ENCODE measurements at places on chromosomes 7 and 10. TPM values are rescaled to one million over a fixed set of nuclear protein-coding genes. Genes with fewer than 3 reads are reported as not detected.

GRCh38 chr10:100020142-100020885, 10.6 kb upstream of the DNMBP start:
- DNase-seq = peak; percentile 81

The ARHGEF35 gene
- total RNA-seq = 0.18 TPM

GRCh38 chr7:46738165-46738564, 817.1 kb upstream of the IGFBP3 start:
- DNase-seq = no peak

DNA sequence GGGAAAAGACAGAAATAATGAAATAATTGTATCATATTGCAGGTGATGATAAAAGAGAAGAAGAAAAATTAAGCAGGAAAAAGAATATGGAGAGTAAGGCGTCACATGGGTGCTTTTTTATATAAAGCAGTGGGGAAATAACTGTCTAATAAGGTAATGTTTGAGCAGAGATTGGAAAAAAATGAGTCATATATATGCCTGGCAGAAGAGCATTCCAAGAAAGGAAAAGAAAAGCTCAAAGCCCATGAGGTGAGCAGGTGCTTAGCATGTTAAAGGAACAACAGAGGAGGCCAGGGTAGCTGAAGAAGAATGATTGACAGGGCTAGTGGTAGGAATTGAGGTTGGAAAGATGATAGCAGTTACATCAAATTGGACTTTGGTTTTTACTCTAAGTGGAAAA, 739.5 kb downstream of the SORCS1 start:
- no peak for DNase-seq

DNA sequence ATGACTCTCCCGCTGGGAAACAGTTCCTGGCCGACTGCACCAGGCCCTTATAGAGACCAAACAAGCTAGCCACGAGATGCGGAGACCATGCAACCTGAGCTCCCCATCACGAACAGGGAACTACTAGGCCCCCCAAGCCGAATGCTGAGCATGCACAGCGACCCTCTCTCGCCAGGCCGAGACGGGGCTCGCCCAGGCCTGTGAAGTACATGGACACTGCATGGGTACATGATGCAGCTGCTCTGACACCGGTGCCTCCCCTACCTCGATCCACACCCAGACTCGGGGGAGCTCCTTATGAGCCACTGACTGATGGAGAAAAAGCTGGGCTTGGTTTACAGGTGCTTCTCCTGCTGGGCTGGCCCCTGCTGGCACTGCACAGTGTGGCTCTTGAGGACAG, 72.2 kb upstream of the RHEB start:
- DNase-seq = no peak

DNA sequence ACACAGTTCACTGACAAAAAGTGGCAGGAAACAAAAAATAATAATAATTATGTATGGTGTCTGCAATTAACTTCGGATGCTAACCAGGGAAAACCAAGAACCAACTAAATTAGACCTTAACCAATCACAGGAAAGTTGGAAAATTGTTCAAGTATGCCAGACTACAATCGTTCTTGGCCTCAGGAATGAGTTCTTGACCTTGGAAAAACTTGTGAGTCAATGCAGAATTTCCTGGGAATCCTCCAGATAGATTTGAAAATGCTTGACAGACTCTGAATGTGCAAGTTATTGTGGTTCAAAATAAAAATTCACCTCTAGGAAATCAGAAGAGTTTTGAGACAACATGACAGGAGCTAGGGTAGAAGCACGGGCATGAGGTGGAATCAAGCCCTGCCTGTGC, 171.5 kb downstream of the C7orf25 start:
- DNase-seq = no peak

- DNase-seq = no peak
Observed at GRCh38 chr10:60260321-60260720, 129.4 kb downstream of the ANK3 start.

The FMC1 gene
- total RNA-seq = 59.2 TPM

- DNase-seq = peak; percentile 89
Observed at GRCh38 chr7:6571160-6571779, 6.0 kb upstream of the ZDHHC4 start.

DNA sequence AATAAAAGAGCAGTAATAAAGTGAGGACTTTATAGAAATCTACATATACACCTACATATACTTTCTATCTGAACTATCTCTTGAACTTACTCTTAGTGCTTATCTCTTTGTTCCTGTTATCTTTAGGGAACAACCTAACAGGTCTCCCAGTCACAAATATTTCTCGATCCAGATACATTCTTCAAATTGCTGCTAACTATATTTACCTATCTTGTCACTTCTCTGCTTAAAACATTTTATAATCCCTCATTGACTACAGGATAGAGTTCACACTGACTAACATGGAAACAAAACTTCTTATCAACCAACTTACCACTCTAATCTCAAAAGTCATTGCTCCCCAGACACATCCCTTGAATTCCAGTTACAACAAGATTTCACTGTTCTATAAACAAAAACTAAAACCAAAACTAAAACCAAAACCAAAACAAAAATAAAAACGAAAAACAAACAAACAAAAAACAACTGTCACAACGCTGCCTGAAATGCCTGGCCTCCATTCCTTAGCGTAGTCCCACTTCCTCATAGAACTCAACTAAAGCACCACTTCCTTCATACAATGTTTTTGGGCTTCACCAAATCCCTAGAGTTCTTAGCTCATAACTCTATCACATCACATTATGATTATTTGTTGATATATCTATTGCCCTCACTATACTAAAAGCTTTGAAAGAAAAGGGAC, 134.7 kb downstream of the SEMA3D start:
- DNase-seq = no peak

GRCh38 chr7:73612598-73613269, 11.6 kb downstream of the MLXIPL start:
- peak; percentile 99 for DNase-seq

DNA sequence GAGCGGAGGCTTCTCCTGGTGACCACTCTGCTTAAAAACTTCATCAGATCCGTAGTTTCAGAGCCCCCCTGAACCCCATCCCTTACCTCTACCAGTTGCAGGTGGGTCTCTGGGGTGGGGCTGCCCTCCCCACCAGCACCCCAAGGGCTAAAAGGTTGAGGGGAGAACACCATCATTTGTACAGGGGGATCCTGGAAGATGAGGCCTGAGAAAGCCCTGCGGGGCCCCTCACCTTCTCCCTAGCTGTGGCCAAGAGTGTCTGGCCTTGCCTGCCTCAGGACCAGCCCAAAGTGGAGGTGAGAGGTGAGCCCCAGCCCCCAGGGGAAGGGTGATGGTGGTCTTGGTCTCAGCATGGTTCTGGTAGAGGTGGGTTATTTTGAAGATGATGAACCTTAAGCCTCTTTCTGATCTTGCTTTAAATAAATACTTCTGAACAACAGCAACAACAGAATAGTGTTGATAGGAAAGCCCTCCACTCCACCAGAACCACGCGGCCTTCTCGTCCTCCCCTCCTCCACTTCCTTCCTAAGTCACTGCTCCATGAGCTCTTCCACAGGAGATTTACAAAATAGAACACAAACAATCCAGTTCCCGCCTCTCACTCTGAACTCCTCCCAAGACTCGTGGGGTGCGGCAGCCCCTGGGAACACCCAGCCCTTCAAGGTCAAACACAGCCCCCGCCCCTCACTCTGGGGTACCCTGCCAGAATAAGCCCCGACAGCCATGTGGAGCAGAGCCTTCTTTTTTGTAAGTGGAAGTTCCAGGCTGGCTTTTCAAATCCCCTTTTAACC, 169.1 kb downstream of the EGFR start:
- peak; percentile 40 for DNase-seq

The LOXL4 gene
- 8.8 TPM for total RNA-seq

The RNF148 gene
- total RNA-seq = 1.6 TPM

- DNase-seq = no peak
Observed at GRCh38 chr10:44385026-44385695, at the start of gene CXCL12. CXCL12 (minus strand) TSS chr10:44385097; CDS start chr10:44385005, 92 bp downstream.

The CTTNBP2 gene
- total RNA-seq = not detected

DNA sequence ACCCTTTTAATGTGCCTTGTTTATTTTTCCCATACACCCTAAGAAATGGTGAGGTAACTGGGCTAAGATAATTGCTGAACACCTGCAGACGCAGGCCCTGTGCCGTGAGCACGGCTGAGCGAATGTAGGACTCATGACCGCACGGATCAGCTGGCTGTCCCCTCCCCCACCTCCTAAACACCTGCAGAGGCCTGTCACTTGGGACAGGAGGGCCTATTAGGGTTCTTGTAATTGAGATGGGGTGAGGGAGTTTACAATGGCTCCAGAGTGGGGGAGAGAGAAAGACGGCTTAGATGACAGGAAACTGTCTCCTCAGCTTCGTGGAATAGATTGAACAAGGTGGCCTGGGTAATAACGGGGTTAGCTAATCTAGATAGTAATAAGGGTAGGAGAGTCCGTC, 291.7 kb upstream of the HABP2 start:
- no peak for DNase-seq

GRCh38 chr10:71661779-71662336, 57.7 kb downstream of the C10orf105 start:
- DNase-seq = no peak

Data from HepG2 (cell line).